ENCODE measurements at places on chromosomes 6 and 20.

- DNase-seq = peak; percentile 47
These were observed 31.3 kb upstream of the ZSCAN23 start for GRCh38 chr6:28474441-28475219.

- DNase-seq = peak; percentile 35
These were observed 145.6 kb upstream of the MANEA start for GRCh38 chr6:95431637-95432228.

GRCh38 chr6:149941583-149942460, at the start of gene ULBP2:
Gene ULBP2 (plus strand): TSS chr6:149942014. CDS start chr6:149942073, 59 bp downstream.
- DNase-seq = peak; percentile 77

DNA sequence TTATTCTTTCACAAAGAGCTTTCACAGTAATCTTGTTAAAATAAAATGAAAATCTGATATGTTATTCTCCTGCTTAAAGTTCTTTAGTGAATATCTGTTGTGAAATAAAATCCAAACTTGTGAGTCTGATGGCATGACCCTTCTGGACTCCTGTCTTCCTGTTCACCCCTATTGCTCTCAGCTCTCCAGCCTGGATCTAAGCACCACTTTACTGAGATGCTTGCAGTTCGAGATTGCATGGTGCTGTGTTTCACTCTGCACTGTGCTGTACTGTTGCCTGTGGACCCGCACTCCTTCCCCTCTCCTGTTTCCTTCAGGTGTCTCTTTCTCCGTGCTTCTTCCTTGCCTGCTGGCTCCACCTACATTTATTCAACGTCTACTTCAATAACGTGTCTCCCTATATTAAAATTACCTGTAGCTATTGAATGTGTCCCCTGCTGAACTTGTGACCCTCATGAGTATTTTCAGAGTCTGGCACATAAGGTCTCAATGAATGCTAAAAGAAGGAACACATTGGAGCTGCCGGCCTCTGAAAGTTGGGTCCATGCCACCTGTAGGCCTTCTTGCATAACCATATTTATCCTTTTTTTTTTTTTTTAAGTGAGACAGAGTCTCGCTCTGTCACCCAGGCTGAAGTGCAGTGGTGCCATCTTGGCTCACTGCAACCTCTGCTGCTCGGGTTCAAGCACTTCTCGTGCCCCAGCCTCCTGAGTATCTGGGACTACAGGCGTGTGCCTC, 100.1 kb downstream of the ARID1B start:
- no peak for DNase-seq

DNA sequence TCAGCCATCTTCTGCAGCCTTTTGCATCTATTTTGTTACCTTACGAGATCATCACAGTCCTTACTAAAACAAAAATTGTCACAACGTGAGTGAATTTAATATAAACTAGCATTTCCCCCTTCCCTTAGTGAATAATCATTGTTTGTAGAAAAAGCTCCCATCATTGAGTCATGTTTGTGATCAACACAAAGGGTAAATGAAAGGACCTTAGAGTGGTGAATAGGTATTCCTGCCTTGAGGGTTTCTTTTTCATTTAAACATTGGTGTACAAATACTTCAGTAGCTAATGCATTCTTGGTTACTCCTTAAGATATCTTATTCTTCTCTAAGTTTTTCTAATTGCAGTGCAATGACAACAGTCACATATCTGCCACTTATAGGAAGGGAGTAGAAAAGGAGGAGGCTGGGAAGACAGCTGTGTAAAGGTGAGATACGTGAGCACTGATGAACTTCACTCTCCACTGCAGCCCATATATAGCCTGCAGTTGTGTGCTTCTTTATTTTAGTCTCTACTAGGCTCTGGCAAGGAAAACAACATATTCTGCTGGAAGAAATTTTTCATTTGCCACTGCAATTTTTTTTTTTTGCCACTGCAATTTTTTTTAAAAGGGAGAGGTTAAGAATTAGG, 27.8 kb downstream of the ADGRG6 start:
- no peak for DNase-seq

GRCh38 chr6:149093643-149094042, 223.9 kb upstream of the TAB2 start:
- no peak for DNase-seq

DNA sequence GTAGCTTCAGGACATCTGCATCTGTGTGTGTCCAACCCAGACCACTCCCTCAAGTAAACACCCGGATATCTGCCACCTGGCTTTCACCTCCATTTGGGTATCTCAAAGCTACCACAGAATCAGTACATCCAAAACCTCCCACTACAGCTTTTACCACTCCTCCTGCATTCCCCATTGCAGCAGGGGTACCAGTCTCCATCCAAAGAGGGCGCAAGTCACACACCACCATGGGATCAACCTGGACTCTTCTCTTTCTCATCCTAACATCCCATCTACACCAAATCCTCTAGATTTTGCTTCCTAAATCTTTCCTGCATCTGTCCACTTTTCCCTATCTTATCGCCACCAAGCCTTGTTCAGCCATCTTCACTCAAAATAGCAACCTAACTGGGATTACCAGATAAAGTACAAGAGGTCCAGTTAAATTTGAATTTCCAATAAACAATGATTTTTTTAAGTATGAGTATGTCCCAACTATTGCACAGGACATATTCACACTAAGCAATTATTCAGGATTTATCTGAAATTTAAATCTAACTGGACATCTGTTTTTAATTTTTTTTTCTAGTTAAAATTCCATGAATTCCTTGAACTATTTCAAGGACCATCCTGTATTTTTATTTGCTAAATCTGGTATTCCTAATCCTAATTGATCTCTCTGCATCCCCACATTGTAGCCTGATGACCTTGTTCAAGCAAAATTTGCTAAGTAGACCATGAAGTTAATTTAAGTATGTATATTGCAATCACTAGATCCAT, 164.3 kb upstream of the MLN start:
- DNase-seq = no peak

DNA sequence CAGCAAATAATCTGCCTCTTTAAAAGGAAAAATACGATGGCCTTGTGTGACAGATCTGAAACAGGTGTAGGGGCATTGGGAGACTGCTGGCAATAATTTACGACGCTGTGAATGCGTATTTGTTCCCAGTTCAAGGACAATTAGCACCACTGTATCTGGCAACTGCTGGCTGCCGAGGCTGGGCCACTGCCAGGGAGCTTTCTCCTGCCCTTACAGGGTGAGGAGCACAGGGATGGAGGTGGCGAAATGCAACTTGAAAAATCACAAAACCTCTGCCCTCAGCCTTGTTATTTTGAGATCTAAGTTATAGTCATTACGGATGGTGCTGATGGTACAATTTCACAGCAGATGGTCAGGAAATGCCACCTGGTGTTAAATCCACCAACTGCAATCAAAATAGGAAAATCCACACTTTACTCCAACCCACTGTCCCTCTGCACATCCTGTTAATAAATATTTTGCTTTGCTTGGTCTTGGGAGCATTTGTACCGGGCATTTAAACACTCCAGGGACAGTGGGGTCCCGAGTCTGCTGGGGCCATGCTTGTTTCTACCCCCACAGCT, 6.4 kb downstream of the MYLK4 start:
- DNase-seq = no peak

- DNase-seq = no peak
These were observed 129.9 kb upstream of the GRIK2 start for GRCh38 chr6:101263596-101263995.

GRCh38 chr20:10579942-10580341, 93.9 kb downstream of the JAG1 start:
- DNase-seq = no peak

- no peak for DNase-seq
These were observed 57.4 kb downstream of the STMND1 start for GRCh38 chr6:17159240-17159639.

DNA sequence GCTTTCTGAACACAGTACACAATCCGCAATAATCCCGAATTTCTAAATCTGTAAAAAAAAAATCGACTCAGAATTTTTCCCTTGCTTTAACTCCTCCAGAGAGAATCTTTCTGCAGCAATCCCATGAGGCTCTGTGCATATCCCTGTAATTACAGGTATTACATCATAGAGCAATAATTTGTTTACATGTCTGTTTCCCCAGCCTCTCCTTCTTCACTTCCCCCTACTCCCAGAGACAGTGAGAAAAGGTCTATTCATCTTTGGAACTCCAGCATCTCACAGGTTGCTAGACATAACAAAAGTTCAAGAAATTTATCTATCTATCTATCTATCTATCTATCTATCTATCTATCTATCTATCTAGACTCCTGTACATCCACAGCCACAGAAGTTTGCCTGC, 26.0 kb downstream of the KLHL31 start:
- DNase-seq = no peak

DNA sequence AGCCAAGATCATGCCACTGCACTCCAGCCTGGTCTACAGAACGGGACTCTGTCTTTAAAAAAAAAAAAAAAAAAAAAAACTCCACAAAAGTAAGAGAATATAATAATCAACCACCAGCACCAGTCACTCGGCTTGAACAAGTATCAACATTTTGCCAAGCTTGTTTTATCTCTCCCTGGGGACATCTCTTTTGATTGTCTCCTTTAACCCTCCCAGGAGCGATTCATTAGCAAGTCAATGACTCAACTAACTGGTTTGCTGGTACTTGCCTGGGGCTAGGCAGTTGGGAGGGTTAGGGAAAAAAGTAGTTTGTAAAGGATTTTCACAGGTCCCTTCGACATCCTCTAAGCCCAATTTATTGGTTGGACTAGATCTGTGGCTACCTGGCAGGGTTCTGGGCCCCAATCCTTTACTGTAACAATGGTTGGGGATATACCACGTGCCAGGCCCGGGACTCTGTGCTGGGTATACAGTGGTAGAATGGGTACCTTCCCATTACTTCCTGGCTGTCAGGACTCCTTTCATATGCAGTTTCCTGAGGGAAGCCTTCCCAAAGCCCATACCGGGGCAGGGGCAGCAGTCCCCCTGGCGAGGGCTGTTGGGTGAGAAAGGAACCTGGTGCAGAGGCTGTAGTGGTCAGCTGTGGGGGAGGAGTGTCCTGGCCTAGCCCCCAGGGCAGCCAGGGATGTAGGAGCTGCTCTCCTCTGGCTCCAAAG, 12.2 kb downstream of the TGIF2 start:
- DNase-seq = no peak

GRCh38 chr6:80227545-80228105, 121.2 kb downstream of the BCKDHB start:
- no peak for DNase-seq

- DNase-seq = no peak
These were observed 138.8 kb upstream of the RREB1 start for GRCh38 chr6:6968731-6969552.

DNA sequence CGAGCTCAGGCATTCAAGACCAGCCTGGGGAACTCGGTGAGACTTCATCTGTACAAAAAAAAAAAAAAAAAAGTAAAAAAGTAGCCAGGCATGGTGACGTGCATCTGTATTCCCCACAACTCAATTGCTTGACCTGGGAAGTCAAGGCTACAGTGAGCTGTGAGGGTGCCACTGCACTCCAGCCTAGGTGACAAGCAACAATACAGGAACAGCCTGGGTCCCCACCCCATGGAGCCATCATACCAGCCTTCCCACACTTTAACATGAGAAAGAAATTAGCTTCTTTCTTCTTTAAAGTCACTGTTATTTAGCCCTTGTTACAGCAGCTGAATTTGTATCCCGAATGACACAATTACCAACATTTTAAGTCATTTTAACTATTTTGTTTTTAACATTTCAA, 56.1 kb downstream of the SCML4 start:
- no peak for DNase-seq

DNA sequence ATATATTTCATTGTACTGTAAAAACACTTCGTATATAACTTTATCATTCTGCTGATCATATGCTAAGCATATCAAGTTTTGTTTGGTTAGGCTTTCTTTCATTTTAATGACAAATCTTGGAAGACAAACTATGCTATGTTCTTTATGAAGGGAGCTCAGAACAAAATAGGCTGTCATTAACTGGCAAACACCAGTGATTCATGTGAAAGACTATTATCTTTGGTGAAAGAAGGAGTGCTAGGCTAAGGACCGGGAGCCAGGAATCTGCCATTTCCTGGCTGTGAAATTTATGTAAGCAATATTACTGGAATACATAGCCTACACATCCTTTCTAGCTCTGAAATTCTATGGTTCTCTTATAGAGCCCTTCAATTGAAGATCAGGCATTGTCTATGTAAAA, 136.2 kb upstream of the CCN2 start:
- DNase-seq = no peak

- DNase-seq = no peak
These were observed 150.6 kb downstream of the HIVEP2 start for GRCh38 chr6:142794424-142794823.

- DNase-seq = no peak
These were observed 117.0 kb upstream of the ASCC3 start for GRCh38 chr6:100998111-100998510.

- DNase-seq = no peak
These were observed 2.5 kb upstream of the TMEM244 start for GRCh38 chr6:129863664-129864063.

- no peak for DNase-seq
These were observed 15.1 kb downstream of the ACSS1 start for GRCh38 chr20:25042531-25043498.

GRCh38 chr6:70107852-70108629, 194.8 kb downstream of the COL9A1 start:
- peak; percentile 55 for DNase-seq

- DNase-seq = no peak
These were observed 5.1 kb upstream of the CALHM6 start for GRCh38 chr6:116456106-116456505.

DNA sequence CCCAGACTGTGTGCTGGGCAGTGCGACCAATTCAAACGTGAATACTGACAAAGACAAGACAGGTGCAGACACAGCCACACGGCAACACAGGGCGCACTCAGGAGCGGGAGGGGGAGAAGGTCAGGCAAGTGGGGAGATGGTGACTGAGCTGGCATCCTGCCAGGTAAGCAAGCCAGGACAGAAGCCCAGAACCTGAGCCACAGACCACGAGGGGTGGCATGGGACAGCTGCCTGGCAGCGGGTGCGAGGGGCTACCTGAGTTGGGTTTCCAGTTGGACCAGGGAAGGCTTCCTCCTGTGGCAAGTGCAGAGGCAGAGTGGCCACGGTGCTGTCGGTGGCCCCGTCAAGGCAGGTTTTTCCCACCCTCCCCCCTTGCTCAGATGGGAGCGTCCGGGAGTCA, 215.2 kb upstream of the ARID1B start:
- DNase-seq = no peak

GRCh38 chr6:64732888-64733287, 974.1 kb downstream of the EYS start:
- no peak for DNase-seq

DNA sequence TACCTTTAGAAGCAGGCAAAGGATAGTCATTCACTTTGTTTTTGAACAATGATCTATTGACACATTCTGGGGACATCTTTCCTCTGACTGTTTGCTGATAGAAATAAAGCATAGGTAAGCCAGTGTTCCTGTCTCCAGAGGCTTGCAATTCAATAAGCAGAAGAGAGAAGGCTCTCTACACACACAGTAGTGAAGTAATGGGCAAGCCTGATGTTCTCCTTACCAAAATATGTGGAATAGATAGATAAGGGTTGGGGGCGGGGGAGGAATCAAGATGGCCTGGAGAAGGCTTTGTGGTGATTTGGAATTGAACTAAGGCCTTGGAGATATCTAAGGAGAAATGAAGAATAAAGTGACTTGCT, 27.3 kb downstream of the PAQR8 start:
- DNase-seq = no peak

- DNase-seq = no peak
These were observed 32.5 kb downstream of the GNAS start for GRCh38 chr20:58884966-58885365.

- no peak for DNase-seq
These were observed 37.7 kb upstream of the SYNCRIP start for GRCh38 chr6:85680388-85680787.

GRCh38 chr6:105189026-105189820, 9.4 kb upstream of the POPDC3 start:
- DNase-seq = no peak

Data from renal pelvis (tissue), 12 donors.